ENCODE measurements at places on chromosomes 6 and 20.
A peak's percentile ranks its signal among the peaks of the same experiment; 100 is the strongest.

DNA sequence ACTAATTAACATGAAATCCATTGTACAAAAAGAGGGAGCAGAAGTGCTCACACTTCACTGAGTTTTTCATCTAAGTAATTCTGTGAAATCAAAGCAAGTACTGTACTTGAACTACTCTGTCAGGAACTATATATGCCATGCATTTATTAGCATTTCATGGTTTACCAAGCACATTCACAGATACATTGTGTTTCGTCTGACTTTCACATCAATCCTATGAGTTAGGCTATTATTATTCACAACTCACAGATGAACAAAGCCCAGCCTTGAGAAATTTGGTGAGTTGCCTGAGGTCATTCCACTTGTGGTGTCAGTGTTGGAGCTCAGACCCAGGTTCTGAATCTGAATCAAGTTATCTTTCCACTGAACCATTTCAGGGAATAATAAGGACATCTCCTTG is 33.7 kb upstream of the TENT5A start:
- no peak for DNase-seq

- DNase-seq = peak; percentile 72
Measured at GRCh38 chr6:113856625-113857555, at the start of gene MARCKS. TSS of gene MARCKS (plus strand) at chr6:113857345. CDS start at chr6:113857746, 401 bp downstream.

DNA sequence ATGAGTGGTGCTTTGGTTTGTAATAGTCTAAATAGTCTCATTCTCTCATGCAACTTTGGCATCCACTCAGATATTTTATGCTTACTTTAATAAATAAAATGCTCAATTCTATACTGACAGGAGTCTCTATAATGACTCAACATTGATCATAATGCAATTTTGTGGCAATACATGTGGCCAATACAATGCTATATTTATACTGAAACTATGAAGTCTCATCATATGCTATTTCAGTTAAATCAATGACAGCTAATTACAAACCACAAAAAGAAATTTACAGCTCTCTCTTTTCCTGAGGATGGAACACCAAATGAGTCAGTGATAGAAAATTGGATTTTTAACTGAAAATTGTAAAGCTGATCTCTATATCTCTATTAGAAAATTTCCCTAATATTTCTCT is 77.1 kb downstream of the WASF1 start:
- no peak for DNase-seq

DNA sequence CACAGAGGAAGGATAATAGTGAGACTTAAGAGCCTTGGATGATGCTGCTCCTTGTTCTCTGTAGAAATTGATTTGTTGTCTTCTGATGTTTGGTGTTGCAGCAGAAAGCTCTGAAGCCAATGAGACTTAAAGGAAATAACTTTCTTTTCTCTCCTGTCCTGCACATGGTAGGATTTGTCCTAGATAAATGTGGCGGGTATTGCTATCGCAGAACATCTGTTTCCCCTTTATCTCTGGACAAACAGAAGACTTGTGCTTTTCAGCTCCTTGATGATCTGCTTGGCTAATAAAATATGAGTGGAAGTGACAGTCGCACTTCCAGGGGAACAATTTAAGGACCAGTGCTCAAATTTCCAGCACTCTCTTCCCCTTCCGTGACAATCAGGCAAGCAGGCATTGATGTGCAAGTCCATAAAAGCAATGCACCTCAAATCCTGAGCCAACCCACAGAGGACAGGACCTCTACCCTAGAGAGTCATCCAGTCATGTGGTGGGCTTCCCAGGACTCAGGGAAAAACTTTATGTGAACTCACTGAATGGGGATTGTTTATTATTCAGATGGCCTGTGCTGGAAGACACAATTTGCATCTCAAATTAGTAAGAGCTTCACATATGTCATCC is 9.9 kb upstream of the NCR2 start:
- DNase-seq = no peak

DNA sequence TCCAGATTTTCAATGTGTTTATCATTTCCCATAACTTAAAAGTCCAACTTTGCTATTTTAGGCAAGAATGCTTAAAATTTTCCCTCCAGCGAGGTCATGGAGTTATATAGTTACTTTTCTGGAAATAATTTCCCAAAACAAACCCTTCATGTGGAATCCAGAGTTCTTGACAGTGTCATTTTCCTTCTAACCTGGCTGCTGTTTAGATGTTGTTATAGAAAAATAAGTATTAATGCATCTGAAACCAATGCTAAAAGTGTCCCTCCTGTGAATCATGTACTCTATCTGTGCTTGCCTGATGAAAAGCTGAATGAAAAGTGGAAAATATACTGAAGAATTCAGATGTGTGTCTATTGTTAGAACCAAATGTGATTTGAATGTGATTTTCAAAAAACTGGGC is 245.3 kb upstream of the HSF2 start:
- no peak for DNase-seq

DNA sequence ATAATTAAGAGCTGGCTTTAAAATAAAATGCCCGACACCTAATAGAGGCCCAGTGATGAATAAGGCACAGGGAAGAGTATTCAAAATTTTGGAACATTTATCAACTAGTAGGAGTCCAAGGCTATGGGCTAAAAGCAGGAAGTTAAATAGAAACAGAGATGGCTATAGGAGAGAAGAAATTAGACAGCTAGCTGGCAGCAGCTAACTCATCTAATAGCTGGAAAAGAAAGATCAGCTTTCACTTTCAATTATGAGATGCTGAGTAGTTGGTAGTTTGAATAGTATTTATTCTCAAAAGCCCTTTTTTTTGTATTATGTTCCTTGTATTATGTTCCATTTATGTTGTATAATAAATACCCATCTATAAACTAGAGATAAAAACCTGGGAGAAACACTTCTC is 215.7 kb downstream of the SLC35F1 start:
- no peak for DNase-seq

- DNase-seq = peak; percentile 69
Measured at GRCh38 chr20:32979201-32979998, 24.8 kb downstream of the SUN5 start.

GRCh38 chr6:101682937-101683336 is 289.4 kb downstream of the GRIK2 start:
- DNase-seq = no peak

DNA sequence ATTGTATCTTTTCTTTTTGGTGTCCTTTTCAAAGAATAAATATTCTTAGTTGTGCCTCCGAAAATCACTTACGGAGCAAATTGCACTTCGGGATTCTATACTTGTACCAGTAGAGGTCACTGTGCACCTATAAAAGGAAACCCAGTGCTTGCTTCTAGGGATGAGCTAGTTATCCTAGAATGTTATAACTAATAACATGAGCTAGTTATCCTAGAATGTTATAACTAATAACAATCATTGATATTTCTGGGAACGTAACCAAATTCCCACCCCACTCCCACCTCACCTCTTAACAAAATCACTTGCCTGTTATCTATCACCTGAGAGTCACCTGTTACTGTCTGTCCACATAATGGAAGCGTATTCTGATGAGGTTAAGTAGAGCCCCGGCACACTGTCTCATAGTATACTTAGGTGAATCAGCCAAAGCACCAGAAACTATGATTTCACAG is 126.9 kb upstream of the TIAM2 start:
- no peak for DNase-seq

- no peak for DNase-seq
Measured at GRCh38 chr6:157089258-157089657, 234.1 kb downstream of the TMEM242 start.

DNA sequence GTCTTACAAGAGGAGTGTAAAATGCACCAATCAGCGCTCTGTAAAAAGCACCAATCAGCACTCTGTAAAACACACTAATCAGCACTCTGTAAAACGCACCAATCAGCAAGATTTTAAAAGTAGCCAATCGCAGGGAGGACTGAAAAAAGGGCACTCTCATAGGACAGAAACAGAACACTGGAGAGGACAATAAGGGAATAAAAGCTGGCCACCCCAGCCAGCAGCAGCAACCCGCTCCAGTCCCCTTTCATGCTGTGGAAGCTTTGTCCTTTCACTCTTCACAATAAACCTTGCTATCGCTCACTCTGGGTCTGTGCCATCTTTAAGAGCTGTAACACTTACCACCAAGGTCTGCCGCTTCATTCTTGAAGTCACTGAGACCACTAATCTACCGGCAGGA is 1.7 kb upstream of the AIG1 start:
- no peak for DNase-seq
